ENCODE measurements at places on chromosomes 16 and 17. TPM values are rescaled to one million over a fixed set of nuclear protein-coding genes. Genes with fewer than 3 reads are reported as not detected.

GRCh38 chr16:70381604-70382342 lies 35.1 kb downstream of the DDX19A start:
- DNase-seq = peak; percentile 27

DNA sequence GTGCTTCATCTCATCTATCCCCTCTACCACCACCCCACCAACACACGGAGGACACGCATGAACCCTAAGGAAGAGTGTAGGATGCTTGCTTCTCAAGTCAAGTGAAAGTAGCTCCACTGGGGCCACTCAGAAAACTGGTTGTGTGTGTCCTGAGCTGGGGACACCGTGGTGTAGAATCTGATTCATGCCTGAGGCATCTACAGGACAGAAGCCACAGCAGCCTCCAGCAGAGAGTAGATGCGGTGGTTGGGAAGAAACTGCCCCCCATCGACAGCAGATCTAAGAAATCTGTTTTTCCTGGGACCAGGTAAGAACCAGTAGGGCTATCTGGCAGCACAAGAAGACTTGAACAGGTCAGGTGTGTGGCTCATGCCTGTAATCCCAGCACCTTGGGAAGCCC lies 51.9 kb upstream of the HLF start:
- no peak for DNase-seq

Gene CD300LG
- polyA plus RNA-seq = 1.9 TPM

DNA sequence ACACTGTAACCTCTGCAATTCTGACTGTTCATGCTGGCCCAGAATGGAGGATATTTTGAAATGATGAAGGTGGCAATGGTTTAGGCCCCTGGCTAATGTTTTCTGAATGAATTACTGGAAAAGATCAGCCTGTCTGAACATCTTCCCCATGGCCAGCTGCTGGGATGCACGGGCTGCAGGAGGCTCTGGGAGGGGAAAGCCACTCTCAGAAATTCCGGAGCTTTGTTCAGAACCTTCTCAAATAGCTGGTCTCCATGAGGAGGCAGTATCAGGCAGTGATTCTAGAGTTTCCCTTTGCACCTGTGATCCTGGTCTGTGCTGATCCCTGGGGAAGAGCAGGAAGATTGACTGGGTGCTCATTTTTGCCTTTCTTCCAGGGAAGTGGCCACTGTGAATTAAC lies 5.0 kb downstream of the SLC6A2 start:
- no peak for DNase-seq

Gene BAIAP2
- 41.8 TPM for polyA plus RNA-seq

Gene NKD1
- polyA plus RNA-seq = 13.3 TPM

Gene FBXO39
- polyA plus RNA-seq = 0.29 TPM
